Activated CD8-positive, alpha-beta memory T cell treated with anti-CD3 and anti-CD28 coated beads for 1 hour (primary cell): ENCODE measurements at places on chromosomes 6 and 20.

GRCh38 chr6:24195836-24196597, 70.0 kb downstream of the NRSN1 start:
- DNase-seq: no peak

DNA sequence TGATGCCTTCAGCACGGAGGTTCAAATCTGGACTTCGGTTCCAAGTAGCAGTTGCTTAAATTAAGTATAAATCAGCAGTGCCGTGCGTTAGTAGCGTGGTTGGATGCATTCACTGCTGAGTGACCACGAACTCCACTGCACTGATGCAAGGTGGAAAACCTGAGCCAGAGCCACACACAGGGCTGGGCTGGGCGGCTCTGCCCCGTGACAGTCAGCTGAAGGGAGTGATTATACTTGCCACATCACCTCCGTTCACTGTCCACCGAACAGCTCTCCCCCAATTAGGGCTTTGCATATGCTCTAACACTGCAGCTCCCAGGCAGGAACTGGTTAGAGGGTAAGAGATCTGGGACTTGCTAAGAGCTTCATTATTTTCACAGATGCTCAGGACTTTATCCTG, 22.2 kb downstream of the PPP1R3G start:
- DNase-seq: no peak

- DNase-seq: no peak
Observed at GRCh38 chr20:64055396-64055892, 6.0 kb upstream of the SOX18 start.

GRCh38 chr6:13053006-13053461, 275.3 kb downstream of the TBC1D7 start:
- DNase-seq: no peak

DNA sequence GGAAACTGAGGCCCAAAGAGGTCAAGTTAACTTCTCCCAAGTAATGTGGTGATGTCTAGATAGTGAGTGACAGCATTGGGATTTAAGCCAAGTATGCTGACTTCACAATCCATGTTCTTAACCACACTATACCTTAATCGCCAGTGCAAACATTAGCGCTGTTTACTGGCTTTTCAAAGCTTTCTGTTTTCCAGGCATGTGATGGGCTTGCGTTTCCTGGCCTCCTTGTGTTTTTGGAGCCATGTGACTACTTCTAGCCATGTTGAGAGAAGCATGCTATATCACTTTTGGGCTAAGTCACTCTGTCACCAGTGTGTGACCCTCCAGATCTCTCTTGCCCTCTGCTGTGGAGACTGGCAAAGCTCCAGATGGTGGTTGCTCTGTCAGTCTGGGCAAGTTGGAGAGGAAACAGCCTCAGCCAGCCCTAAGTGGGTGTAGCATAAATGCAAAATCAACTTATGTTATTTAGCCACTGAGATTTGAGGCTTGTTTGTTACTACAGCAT, 76.9 kb downstream of the ANKRD6 start:
- no peak for DNase-seq

- no peak for DNase-seq
Observed at GRCh38 chr6:77502981-77503380, 39.7 kb upstream of the HTR1B start.

- no peak for DNase-seq
Observed at GRCh38 chr20:8527998-8528723, 396.1 kb downstream of the PLCB1 start.

DNA sequence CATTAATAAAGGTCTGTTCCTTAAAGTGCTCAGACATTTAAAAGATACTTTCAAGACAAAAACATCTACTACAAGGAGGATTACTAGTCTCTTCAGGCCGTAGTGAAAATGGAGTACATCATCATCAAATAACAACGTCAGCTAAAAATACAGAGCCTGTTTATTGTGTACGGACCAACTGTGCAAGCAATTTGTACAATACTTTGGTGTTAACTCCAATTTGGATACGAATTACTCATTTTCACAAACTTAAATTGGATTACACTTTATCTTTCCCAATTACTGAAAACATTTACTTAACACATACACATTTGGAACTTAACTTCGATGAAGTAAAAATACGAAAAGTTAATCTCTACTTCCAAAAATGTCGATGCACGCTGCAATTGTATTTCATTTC, 802 bp downstream of the CYP39A1 start:
- no peak for DNase-seq
